DMS 273 treated with DMSO at 0.1 percent for 48 hours (cell line): ENCODE measurements at places on chromosomes 5 and 9.
A peak's percentile ranks its signal among the peaks of the same experiment; 100 is the strongest.

DNA sequence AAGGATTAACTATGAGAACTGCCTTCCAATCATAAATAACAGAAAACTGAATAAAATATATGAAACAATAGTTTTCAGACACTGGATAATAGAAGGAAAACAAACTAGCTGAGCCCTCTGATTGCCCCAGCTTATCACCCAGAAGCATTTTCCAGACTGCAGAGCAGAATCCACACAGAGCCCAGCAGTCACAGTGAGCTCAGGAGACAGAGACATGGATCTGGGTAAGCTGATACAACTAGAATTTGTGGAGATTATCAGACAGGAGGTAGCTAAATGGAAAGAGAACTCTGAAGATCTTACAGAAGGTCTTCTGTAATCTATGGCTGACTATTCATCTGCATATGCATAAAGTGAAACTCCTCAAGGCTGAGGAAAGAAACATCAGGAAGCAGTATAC, 128.8 kb downstream of the NR2F1-AS1 start:
- DNase-seq = no peak

GRCh38 chr5:10539687-10539998, 24.2 kb upstream of the ANKRD33B start:
- no peak for DNase-seq

DNA sequence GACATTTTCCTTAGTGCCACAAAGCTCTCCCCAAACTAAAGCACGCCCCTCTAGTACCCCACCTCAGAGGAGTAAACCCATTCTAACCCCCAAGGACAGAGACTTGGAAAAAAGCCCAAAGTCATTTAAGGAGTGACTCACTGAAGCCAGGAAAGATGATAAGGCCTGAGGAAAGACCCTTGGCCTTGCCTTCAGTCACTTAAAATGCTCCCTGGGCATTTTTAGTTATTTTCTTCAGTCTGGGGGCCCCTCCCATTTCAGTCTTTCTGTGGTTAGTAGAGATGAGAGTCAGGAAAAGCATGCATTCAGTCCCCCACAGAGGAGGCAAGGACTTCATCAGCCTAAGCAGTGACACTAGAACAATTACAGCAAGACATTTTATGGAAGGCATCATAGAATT, 13.7 kb upstream of the TLX3 start:
- no peak for DNase-seq

GRCh38 chr9:34151398-34151797, 24.9 kb upstream of the DCAF12 start:
- DNase-seq = no peak

- no peak for DNase-seq
Measured at GRCh38 chr5:127440831-127441230, 76.6 kb upstream of the PRRC1 start.

DNA sequence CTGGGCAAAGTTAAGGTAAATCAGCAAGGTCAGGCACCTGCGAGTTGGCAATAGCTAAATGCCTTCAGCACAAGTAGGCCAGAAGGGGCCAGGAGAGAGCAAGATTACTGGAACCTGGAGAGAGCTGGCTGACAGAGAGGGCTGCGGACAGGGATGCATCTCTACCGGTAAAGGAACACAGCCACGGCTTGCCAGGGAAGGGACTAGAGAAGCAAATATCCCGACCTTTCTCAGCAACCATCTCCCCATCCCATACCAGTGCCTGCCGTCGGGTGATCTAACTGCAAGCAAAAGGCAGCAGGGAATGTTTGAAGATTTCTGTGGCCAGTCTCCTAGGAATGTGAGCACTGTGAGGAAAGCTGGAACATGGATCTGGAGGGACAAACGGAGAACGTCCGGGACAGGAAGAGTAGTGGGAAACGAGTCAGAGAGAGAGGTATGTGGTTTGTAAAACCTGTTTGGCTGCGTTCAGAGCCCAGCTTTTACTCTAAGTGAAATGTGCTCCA, 15.9 kb upstream of the ABLIM3 start:
- DNase-seq = no peak

- DNase-seq = peak; percentile 60
Measured at GRCh38 chr9:3879315-3879714, 353.5 kb upstream of the RFX3 start.

GRCh38 chr9:134662143-134662876, 20.7 kb downstream of the COL5A1 start:
- DNase-seq = peak; percentile 47

DNA sequence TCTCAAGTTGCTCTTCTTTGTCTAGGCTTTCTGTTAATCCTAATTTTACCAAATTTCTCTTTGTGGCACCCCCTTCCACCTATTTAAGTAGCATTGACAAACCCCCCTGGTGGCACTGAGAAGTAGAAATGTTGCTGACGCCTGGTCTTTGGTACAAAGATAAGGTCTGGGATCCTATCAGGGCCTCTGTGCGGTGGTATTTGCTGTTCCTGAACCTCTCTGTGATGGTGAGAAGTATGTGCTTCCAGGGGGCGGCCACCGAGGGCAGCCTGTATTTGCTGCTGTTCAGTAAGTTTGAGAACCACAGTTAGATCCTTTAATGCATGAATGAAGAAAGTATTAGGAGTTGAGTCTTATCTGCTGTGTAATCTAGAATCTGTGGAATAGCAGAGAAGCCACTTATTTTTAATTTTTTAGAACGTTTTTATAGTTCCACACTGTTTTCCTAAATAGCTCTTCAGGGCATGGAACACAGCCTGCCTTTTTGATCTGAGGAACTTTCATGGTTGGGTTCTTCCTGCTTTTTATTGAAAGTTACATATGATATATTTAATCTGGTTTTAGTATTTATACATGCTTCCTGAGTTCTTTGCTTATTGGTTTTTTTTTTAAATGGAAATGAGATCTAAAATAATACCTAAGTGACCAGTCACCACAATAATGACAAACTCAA, 124.2 kb downstream of the TRIO start:
- no peak for DNase-seq

GRCh38 chr5:149946118-149946517, 1.5 kb upstream of the PDE6A start:
- DNase-seq = no peak

DNA sequence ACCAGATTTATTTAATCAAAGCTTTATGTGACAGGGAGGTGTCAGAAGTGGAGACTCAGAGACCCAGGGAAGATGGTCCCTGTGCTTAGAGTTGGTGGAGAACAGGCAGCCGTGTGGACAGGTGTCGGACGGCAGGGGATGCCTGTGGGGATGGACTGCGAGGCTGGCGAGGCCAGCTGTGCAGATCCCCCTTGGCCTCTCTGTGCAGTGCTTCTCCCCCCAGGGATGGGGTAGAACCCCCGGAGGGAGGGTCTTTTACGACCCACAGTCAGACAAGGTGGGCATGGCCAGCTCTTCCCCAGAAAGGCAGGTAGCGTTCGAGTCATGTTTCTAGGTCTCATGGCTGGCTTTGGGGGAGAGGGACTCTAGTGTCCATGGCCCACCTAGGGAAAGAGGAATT, 4.7 kb upstream of the SLC2A6 start:
- no peak for DNase-seq

DNA sequence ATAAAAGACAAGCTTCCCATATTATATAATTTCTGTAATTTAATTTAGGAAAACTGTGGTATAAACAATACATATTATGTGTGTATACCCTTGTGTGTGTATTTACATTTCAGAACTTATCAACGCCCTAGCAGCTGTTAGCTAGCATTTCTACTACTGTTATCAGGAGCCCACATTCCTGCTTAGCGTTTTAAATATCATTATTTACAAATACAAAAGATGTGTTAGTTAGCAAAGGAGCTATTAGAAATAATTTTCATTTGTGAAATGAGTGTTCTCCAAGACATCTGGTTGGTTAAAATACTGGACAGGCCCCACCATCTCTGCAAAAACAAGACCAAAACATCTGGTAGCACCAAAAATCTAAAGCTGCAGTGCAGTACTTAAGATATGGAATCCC, 48.0 kb downstream of the EPB41L4A start:
- no peak for DNase-seq

DNA sequence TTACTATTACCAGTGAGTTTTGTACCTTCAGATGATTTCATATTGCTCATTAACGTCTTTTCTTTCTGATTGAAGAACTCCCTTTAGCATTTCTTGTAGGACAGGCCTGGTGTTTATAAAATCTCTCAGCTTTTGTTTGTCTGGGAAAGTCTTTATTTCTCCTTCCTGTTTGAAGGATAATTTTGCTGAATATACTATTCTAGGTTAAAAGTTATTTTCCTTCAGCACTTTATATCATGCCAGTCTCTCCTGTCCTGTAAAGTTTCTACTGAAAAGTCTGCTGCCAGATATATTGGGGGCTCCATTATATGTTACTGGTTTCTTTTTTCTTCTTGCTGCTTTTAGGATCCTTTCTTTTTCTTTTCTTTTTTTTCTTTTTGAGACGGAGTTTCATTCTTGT, 13.3 kb downstream of the CDK7 start:
- DNase-seq = no peak

GRCh38 chr5:52010454-52010853, 627.2 kb downstream of the ISL1 start:
- no peak for DNase-seq

DNA sequence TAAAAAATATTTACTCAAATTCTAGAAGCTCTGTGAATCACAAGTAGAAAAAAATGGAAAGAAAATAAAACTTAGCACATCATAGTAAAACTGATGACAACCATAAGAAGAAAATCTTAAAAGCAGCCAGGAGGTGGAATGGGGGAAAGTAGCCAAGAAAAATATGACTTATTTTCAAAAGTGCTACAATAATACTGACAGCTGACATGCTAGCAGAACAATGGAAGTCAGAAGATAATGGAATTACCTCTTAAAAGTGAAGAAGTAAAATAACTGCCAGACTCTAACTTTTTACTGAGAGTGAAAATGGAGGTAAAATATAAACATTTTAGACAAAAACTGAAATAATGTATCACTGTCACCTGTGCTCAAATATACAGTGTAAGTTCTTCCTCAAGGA, 532.2 kb upstream of the SGCD start:
- peak; percentile 3 for DNase-seq

- DNase-seq = no peak
Measured at GRCh38 chr5:178630475-178630930, 3.7 kb upstream of the CLK4 start.

- DNase-seq = no peak
Measured at GRCh38 chr5:14424011-14424685, 157.4 kb upstream of the OTULINL start.

- DNase-seq = no peak
Measured at GRCh38 chr9:130898552-130898852, 1.9 kb upstream of the QRFP start.

DNA sequence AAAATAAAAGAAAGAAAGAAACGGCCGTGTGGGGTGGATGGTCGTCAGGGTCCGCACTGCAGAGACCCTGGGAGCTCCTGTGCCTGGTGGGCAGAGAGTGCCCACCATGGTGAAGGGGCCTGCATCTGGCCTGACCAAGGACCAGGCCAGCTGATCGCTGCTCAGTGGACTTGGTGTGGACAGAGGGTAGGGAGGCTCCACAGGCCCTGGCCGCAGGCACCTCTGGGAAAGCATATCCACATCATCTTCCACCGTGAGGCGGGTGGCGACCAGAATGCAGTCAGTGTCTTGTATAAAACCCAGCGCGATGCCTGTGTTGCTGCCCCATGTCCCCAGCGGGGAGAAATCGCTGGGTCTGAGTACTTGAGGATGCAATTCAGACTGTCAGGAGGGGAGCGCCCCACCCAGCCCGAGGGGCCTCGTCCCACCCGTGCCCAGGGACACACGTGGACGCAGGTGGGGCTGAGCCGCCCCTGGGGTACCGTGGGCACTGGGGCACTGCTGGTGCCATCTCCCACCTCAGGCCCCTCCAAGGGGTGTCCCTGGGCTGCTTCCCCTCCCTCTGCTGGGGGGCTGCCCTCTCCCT, 27.8 kb upstream of the SLC6A19 start:
- no peak for DNase-seq

GRCh38 chr5:32384621-32385020, 59.9 kb downstream of the ZFR start:
- no peak for DNase-seq

DNA sequence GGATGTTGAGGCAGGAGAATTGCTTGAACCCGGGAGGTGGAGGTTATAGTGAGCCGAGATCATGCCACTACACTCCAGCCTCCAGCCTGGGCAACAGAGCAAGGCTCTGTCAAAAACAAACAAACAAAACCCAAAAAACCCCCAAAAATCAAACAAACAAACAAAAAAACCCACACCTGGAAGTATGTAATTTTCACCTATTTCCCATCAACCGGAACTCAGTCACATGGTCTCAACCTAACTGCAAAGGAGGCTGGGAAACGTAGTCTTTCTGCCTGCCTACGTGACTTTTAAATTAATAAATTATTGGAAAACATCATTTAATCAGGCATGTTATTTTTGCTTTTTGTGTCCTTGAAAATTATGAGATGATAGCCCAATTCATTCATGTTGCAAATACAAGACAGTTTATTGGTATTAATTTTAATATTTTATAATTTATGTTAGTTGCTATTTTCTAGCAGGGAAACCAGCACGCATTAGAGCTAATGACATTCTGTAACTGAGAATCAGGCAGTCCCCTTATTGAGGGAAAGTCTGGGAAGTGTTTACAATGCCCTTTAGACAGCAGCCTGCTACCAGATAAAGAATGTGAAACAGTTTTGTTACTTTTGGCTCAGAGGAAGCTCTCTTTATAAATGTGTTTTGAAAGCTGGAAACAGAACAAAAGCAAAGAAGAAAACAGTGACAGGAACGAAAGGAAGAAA, 110.3 kb downstream of the NXNL2 start:
- no peak for DNase-seq
